CD4-positive, alpha-beta memory T cell (primary cell): ENCODE measurements at places on chromosomes 13 and 19. TPM values are rescaled to one million over a fixed set of nuclear protein-coding genes. Genes with fewer than 3 reads are reported as not detected.

The PPM1N gene
- 4.0 TPM for polyA plus RNA-seq

The WDR88 gene
- polyA plus RNA-seq: 0.28 TPM

The MIA gene
- not detected for polyA plus RNA-seq

DNA sequence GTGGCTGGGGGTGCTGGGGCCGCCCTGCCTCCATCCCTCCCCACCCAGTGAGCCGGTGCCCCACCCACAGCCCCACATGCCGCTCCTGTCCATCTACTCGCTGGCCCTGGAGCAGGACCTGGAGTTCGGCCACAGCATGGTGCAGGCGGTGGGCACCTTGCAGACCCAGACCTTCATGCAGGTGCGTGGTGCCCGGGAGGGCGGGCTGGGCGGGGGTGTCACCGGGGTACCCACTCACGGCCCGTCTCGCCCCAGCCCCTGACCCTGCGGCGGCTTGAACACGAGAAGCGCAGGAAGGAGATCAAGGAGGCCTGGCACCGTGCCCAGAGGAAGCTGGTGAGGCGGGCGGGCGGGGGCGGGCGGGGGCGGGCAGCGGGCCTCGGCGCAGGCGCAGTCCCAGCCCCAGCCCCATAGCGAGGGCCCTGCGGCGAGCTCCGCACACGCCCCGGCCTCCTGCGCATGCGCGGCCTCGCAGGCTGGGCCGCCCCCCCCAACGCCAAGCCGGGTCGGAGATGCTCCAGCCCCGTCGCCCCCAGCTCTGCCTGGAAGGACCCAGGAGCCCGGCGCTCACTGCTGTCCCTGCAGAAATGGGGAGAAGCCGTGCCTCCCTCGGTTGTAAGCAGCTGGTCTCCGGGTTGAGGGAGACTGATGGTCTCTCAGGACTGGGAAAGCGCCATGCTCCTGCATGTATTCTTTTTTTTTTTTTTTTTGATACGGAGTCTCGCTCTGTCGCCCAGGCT lies 7.7 kb downstream of the ARHGAP45 start:
- DNase-seq: peak; percentile 92

- no peak for DNase-seq
Observed at GRCh38 chr19:829129-829758, 1.6 kb downstream of the AZU1 start.

- DNase-seq: no peak
Observed at GRCh38 chr13:78430166-78430791, 173.1 kb downstream of the POU4F1 start.
